ENCODE measurements at places on chromosomes 2 and 18. TPM values are rescaled to one million over a fixed set of nuclear protein-coding genes. Genes with fewer than 3 reads are reported as not detected.

GRCh38 chr18:9612215-9612830, 2.0 kb downstream of the PPP4R1 start:
- no peak for DNase-seq
- H3K27ac ChIP-seq = peak overlapping the region; percentile 98
- H3K4me3 ChIP-seq = peak overlapping the region; percentile 77
- H3K36me3 ChIP-seq = peaks cover 18% of the 10 kb centered on the region

GRCh38 chr2:12824351-12824777, 107.6 kb downstream of the TRIB2 start:
- H3K4me3 ChIP-seq = no peak overlapping the region
- no peak for DNase-seq
- H3K27ac ChIP-seq = peak overlapping the region; percentile 66
- H3K27me3 ChIP-seq = no peaks in the 10 kb centered on the region

TEKT4 gene
- 3.4 TPM for total RNA-seq

DNA sequence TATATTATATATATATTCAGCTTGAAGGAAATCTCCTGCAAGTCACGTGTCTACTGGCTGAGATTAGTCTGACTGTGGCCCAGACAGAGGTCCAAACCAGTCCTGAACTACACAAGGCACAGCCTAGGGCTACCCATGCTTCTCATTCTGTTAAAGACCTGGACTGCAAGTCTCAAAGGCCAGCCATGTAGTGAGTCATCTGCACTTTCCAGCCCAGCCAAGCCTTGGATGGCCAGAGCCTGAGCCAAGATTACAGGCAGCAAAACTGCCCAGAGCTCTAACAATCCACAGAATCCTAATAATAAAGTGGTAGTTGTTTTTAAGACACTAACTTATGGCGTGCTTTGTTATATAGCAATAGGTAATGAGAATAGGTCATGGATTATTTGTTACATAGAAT, 259.6 kb downstream of the SS18 start:
- no peaks in the 10 kb centered on the region for H3K27me3 ChIP-seq
- no peak overlapping the region for H3K27ac ChIP-seq
- H3K4me3 ChIP-seq = no peak overlapping the region
- no peak for DNase-seq
- H3K36me3 ChIP-seq = no peaks in the 10 kb centered on the region

- no peak overlapping the region for H3K27ac ChIP-seq
- peak overlapping the region; percentile 2 for H3K4me3 ChIP-seq
- DNase-seq = no peak
- H3K36me3 ChIP-seq = no peaks in the 10 kb centered on the region
- H3K27me3 ChIP-seq = no peaks in the 10 kb centered on the region
- H3K4me1 ChIP-seq = peaks cover 9% of the 10 kb centered on the region
Observed at GRCh38 chr2:33291278-33292013, 185.0 kb upstream of the RASGRP3 start.

- no peak overlapping the region for H3K27ac ChIP-seq
- H3K4me1 ChIP-seq = peaks cover 7% of the 10 kb centered on the region
- DNase-seq = no peak
- H3K36me3 ChIP-seq = no peaks in the 10 kb centered on the region
Observed at GRCh38 chr2:181407171-181407570, 50.0 kb upstream of the ITGA4 start.

GRCh38 chr2:195472501-195473234, 184.4 kb upstream of the SLC39A10 start:
- no peak for DNase-seq
- no peaks in the 10 kb centered on the region for H3K36me3 ChIP-seq
- H3K27ac ChIP-seq = no peak overlapping the region
- H3K4me3 ChIP-seq = no peak overlapping the region
- H3K27me3 ChIP-seq = no peaks in the 10 kb centered on the region

GRCh38 chr2:204491528-204491927, 53.7 kb upstream of the PARD3B start:
- no peak for DNase-seq
- no peaks in the 10 kb centered on the region for H3K4me1 ChIP-seq
- no peaks in the 10 kb centered on the region for H3K36me3 ChIP-seq
- H3K4me3 ChIP-seq = no peak overlapping the region

DNA sequence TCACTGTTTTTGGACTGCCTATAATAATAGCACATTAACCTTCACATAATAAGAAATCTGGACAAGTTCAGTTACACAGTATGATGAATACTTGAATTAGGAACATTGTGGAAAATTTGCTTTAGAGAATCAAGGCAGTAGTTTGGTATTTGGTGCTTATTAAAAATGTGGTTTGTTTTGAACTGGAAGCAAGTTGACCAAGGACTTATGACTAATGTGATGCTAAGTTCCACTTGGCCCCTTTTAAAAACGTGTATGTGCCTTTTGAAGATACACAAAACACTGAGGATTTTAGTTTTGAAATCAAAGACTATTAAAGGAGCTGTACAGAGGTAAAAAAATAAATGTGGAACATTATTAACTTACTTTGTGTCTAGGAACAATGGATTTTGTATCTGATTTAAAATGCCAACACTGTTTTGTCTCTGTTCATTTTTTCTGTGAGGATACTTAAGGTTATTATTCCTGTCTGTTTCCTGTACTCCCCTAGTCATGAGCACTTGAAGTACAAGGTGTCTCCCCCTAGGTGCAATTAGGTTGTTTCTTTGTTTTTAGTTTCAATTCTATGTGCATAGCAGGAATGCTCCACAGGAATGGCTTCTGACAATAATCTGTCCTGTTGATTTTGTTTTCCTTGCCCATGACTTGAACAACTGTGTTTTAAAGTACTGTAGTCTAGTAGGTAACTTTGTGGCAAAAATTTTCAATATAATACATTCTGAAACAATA, 49.6 kb upstream of the PTH2R start:
- DNase-seq = no peak
- H3K27me3 ChIP-seq = no peaks in the 10 kb centered on the region
- H3K27ac ChIP-seq = no peak overlapping the region
- H3K4me1 ChIP-seq = no peaks in the 10 kb centered on the region
- H3K36me3 ChIP-seq = peaks cover 54% of the 10 kb centered on the region
- H3K4me3 ChIP-seq = no peak overlapping the region

PSMA8 gene
- total RNA-seq = not detected

- H3K27me3 ChIP-seq = no peaks in the 10 kb centered on the region
- no peak overlapping the region for H3K4me3 ChIP-seq
- peaks cover 19% of the 10 kb centered on the region for H3K4me1 ChIP-seq
- H3K27ac ChIP-seq = no peak overlapping the region
- H3K36me3 ChIP-seq = no peaks in the 10 kb centered on the region
Observed at GRCh38 chr2:9031246-9031645, 27.8 kb upstream of the MBOAT2 start.

- H3K4me3 ChIP-seq = peak overlapping the region; percentile 84
- no peak for DNase-seq
- peak overlapping the region; percentile 83 for H3K27ac ChIP-seq
- peaks cover 4% of the 10 kb centered on the region for H3K27me3 ChIP-seq
- peaks cover 22% of the 10 kb centered on the region for H3K4me1 ChIP-seq
Observed at GRCh38 chr2:96856776-96857666, 795 bp downstream of the ANKRD39 start.

DNA sequence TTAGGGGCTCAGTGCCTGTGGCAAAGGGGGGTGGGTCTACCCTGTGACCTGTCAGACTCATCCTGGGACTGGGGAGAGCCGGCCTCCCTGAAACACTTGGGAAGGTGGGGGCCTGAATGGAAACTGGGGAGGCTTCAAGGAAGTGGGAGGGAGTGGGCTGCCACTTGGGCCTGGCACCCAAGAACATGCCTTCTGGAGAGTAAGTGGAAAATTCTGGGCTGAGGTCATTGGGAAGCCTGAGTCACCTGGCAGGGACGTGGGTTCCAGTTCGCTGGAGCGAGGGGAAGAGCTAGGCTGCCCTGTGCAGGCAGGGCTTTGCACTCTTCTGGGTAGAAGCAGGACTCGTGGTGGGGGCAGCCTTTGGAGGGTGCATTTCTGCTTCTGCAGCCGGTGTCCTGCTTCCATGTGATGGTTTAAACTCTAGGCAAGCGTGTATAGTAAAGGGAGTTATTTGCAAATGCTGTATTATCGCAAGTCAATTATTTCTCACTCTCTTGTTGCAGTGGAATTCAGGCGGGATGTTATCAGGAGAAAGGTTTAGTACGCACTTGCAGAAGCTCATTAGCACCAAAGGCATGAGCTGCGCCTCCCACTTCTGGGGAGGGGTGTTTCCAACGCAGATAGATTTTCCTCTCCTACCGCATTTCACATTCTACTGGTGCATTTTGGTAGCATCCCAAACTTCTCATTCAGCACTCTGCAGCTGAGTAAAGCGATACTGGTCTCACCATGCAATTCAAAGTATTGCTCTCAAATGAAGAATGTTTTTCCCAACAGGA, 3.8 kb downstream of the LRRFIP1 start:
- peaks cover 33% of the 10 kb centered on the region for H3K4me1 ChIP-seq
- no peak overlapping the region for H3K4me3 ChIP-seq
- peaks cover 6% of the 10 kb centered on the region for H3K36me3 ChIP-seq
- H3K27ac ChIP-seq = no peak overlapping the region
- no peak for DNase-seq

- no peak overlapping the region for H3K27ac ChIP-seq
- no peaks in the 10 kb centered on the region for H3K4me1 ChIP-seq
- H3K36me3 ChIP-seq = no peaks in the 10 kb centered on the region
- no peaks in the 10 kb centered on the region for H3K27me3 ChIP-seq
- no peak for DNase-seq
Observed at GRCh38 chr2:71691747-71692441, 238.5 kb downstream of the DYSF start.

DNA sequence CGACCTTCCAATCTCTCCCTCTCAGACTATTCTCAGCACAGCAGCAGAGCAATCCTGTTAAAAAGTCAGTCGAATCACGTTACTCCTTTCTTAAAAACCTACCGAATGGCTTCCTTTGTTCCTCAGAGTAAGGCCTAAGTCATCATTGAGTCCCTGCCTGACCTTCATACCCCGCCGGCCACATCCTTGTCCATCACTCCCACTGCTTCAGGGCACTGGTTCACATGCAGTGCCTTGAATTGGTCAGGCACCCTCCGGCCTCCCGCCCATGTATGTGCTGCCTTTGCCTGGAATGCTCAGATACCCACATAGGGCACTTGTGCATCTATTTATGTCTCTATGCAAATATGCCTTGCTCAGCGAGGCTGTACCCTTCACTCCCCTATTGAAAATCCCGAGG, 206.4 kb downstream of the DLGAP1 start:
- no peaks in the 10 kb centered on the region for H3K4me1 ChIP-seq
- H3K4me3 ChIP-seq = no peak overlapping the region
- no peak overlapping the region for H3K27ac ChIP-seq
- no peaks in the 10 kb centered on the region for H3K36me3 ChIP-seq
- no peak for DNase-seq

DNA sequence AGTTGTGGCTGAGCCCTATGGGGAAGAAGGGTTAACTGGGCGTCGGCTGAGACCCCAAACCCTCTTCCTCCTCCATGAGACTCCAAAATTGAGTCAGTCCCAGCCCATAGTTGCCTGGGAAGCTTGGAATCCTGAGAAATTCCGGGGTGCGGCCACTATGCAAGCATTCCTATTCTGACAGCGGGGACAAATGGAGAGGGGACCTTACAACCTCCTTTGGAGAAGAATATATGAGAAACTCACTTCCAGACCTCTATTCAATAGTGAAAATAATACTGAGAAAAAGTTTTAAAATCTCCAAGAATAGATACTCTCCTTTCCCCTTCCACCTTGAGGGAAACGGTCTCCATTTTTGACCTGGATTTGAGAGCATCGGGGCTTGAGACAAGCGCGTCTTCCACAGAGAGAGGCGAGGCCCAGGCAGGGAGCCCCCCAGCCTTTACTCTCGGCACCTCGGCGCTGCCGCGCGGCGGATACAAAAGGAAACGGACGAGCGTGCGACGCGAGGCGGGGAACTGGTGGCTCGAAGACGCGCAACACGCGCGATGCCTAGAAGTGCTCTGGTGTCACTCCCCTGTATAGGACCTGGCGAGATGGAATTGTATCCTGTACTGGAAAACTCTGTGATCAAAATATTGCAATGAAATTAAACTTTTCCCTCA, 11.1 kb downstream of the NR4A2 start:
- peak overlapping the region; percentile 55 for H3K4me3 ChIP-seq
- peaks cover 35% of the 10 kb centered on the region for H3K4me1 ChIP-seq
- H3K27ac ChIP-seq = peak overlapping the region; percentile 77
- H3K36me3 ChIP-seq = peaks cover 10% of the 10 kb centered on the region
- peak; percentile 49 for DNase-seq

Measured in lower lobe of right lung (tissue), 2 donors.